ENCODE measurements at places on chromosomes 12 and 14.

DNA sequence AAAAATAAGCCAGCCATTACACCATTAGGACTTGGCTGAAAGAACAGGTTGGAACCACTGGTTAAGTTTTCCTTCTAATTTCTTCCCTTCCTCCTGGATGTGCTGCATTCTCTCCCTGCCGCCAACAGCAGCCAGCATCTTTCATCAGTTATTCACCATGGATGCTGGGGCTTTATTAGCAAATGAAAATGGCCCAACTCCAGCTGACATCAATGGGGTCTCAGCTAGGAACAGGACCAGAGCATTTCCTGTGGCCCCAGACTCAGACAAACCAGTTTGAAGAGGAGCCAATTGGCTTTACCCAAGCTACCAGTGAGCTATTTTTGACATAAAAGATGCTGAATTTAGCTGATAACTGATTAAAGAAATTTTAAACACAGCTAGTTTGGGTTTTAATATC lies 26.0 kb upstream of the TBX5 start:
- DNase-seq: no peak

DNA sequence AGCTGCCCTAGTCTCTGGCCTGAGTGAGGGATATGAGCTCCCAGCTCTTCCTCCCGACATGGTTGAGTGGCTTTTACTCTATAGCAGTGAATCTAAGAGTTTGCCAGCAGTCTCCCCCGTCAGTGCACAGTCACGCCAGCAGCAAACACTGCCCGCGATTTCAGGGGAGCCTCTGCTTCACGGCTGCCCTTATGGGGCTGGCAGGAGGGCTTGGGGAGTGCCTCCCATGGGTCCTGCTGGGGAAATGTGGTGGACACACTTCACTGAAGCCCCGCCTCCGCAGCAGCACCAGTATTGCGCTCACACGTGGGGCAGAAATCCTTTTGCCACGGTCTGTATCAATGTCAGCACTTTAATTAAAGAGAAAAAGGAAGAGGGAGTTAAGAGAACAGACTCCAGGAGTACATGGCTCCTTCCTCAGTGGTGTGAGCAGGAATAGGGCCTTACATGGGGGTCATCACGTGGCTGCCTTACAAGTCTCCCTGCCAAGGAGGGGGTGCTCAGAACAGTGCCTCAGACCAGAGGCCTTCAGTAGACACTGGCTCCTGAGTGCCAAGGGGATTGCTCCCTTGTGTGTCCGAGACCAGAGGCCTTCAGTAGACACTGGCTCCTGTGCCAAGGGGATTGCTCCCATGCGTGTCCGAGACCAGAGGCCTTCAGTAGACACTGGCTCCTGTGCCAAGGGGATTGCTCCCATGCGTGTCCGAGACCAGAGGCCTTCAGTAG lies 55.7 kb downstream of the SFSWAP start:
- no peak for DNase-seq

GRCh38 chr12:19739195-19739776 lies 300.0 kb downstream of the AEBP2 start:
- DNase-seq: peak; percentile 7

DNA sequence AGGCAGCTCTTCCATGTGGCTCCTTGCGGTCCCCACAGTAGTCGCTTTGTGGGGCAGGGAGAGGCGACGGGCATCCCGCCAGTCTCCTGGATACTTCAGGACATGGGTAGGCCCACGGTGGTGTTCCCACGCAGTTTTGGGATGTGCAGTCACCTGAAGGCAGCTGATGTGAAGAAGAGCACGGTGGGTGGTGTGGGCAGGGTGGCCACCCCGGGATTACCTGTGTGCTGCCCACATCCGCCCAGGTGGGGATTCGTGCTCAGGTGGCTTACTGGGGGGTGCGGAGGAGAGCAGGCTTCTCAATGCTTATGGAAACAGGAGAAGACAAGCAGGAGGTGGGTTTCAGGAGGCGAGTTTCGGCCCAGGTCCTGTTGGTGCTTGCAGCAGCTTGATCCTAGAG lies 28.4 kb upstream of the TDRD9 start:
- no peak for DNase-seq

- no peak for DNase-seq
Measured at GRCh38 chr14:93889739-93890483, 37.2 kb upstream of the FAM181A start.

DNA sequence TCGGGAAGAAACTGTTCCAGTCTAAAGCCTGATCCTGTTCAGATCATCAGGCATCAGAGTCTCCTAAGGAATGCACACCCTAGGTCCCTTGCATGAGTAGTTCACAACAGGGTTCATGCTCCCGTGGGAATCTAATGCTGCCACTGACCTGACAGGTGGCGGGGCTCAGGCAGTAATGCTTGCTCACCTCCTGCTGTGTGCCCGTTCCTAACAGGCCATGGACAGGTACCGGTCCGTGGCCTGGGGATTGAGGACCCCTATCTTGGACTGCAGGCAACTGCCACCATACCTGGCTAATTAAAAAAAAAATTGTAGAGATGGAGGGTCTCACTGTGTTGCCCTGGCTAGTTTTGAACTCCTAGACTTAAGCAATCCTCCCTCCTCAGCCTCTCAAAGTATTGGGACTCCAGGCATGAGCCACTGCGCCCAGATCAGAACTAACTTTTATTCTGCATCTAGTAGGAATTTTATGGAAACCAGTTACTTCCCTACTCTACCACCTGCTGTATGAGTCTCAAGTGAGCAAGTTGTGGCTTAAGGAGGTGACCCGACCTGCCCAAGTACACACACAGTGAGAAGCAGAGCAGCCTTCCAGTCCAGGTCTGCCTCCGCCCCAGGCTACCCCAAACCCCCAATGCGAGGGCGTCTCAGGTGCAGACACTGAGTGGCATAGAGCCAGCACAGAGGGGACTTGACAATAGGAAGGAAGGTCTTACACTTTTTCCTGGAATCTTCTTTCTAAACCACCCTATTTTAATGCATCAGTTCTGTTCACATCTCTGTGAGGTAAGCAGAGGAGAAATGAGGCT lies 2.5 kb upstream of the PAPLN start:
- DNase-seq: no peak
